ENCODE measurements at places on chromosomes 5 and 9. TPM values are rescaled to one million over a fixed set of nuclear protein-coding genes. Genes with fewer than 3 reads are reported as not detected.

GRCh38 chr9:109469646-109470358, 28.3 kb downstream of the PTPN3 start:
- peak; percentile 61 for DNase-seq

Gene DMGDH
- 2.9 TPM for polyA plus RNA-seq

Gene NR5A1
- not detected for polyA plus RNA-seq

GRCh38 chr9:79116709-79117108, 455.1 kb upstream of the TLE4 start:
- DNase-seq: no peak

DNA sequence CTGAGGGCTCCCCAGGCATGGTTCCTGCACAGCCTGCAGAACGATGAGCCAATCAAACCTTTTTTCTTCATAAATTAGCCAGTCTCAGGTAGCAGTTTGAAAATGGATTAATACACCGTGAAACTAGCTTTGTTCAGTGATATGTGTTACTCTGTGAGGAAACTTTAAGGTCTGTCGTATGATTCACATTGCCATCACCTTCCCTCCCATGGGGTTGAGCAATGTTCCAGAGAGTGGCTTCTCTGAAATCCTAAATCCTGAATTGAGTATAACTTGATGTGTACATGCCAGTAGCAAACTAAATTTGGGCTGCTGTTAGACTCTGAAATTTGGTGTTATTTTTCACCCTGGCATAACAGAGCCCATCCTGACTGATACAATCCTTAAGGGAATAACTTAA, 866.4 kb upstream of the C9orf72 start:
- no peak for DNase-seq

- peak; percentile 3 for DNase-seq
Observed at GRCh38 chr5:31048282-31049270, 144.9 kb upstream of the CDH6 start.

GRCh38 chr5:160432196-160432595, 10.5 kb downstream of the PTTG1 start:
- no peak for DNase-seq

Gene CER1
- not detected for polyA plus RNA-seq

- DNase-seq: no peak
Observed at GRCh38 chr5:123500471-123500870, 11.5 kb upstream of the CSNK1G3 start.

DNA sequence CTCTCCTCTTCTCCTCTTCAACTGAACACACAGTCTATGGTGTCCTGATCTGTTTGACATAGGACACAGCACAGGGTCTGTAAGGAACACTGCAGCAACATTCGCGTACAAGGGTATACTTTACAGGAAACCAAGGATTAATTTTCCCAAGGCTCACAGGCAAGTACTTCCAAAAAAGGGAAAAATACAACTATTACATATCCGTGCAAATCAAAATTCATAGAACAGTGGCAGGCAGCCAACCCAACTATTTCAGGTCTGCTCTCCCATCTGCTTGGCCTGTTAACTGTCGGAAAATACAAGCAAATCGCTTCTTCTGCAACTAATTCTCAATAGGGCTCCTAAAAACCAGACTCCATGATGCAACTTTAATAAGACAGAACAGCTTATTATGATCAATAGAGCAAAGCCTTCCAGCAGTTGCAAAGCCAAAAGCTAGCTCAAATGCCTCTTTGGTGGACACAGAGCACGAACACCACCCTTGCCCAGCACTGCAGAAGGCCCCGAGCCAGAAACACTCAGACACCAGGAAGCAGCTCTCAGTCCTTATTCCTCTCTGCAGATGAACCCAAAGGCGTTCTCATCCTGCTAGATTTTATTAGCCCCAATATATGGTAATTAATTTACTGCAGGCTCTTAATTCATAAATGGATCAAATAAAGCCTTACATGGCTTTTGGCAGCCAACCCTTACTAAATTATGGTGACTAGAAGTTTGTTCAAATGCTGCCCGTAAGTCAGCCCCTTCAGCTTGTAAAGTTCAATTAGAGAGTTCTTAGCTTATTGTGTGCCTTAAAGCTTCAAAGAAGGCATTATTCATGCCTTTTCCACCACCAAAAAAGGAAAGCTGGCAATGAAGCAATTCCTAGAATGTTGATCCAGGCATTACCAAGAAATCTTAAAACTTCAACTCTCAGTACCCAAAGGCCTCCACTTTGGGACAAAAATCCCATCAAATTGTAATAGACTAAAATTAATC, 68.8 kb downstream of the ZNF608 start:
- DNase-seq: peak; percentile 87

Gene KIF3A
- polyA plus RNA-seq: 7.1 TPM

DNA sequence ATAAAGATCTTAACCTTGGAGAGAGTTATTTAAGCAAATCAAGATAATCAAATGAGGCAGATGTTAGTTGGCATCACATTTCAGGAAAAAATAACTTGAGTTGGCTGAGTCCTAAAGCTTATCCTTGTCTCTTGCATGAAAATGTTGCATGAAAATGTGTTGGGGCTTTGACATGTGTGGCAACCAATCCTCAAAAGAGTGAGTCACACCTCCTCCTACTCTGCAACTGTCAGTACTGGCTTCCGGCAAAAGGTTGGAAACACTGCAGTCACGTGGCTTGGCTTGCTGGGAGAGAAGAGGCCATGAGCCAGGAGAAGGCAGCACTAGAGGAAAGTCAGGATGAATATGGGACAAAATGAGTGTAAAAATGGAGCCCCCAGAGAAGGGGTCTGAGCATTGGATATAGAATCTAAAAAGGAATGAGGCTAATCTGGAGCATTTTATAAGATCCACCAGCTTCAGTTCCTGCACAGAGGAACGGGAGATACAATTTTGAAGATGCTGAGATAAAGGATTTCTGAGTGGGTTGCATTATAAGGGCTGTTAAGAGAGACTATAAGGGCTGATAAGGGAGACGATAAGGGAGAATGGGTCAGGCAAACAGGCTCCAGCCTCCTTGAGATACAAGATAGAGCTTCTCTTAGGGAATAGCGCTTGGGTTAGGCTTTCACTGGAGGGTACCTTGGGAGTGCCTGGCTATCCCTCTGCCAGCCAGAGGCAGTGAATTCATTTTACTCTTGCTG, 43.1 kb downstream of the SPATA31D1 start:
- peak; percentile 27 for DNase-seq

- DNase-seq: no peak
Observed at GRCh38 chr5:32776200-32776599, 65.1 kb downstream of the NPR3 start.

Gene PTPDC1
- polyA plus RNA-seq: 7.2 TPM

GRCh38 chr9:86990290-86990689, 43.0 kb upstream of the GAS1 start:
- DNase-seq: no peak

DNA sequence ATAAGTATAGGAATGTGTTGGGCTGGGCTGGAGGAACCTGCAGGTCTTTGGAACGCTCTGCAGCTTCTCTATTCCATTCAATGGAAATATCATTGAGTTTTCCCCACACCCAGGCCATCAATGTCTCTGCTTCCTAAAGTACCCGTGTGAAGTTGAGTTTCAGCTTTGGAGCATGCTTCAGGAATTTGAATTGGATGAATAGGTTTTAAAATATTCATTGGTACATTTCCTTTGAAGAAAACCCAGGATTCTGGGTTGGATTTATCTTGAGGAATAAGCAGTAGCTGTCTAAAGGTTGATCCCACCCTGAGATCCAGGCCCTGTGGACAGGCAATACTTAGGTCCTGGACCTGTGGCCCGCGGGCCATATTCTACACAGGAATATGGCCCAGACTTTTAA, 37.3 kb downstream of the INSYN2B start:
- DNase-seq: no peak

Gene MAT2B
- polyA plus RNA-seq: 52.3 TPM

DNA sequence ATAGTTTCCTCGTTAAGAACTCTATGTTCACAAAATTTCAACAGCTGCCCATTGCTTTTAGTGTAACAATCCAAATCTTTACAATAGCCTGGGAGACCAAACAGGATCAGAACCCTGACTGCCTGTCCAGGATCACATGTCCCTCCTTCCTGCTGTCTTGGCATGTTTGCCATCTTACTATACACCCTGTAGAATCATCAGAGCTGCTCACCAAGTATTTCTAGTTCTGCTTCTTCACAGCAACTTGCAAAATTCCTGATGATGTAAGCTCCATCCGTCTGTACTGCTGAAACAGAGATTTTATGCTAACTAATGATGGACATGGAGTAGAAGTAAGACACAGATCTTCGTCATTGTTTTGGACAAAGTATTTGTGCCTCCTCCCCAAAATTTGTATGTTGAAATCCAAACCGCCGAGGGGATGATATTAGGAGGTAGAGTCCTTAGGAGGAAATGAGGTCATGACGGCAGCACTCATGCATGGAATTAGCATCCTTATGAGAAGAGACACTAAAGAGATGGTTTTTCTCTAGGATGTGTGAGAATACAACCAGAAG, 464.9 kb upstream of the BRINP1 start:
- no peak for DNase-seq

GRCh38 chr5:69188811-69189161, 597 bp upstream of the CENPH start:
- no peak for DNase-seq

Gene BARHL1
- polyA plus RNA-seq: not detected

All from hindlimb muscle (tissue), 1 donor.